EH (cell line): ENCODE measurements at places on chromosomes 1 and 21.
A peak's percentile ranks its signal among the peaks of the same experiment; 100 is the strongest.

DNA sequence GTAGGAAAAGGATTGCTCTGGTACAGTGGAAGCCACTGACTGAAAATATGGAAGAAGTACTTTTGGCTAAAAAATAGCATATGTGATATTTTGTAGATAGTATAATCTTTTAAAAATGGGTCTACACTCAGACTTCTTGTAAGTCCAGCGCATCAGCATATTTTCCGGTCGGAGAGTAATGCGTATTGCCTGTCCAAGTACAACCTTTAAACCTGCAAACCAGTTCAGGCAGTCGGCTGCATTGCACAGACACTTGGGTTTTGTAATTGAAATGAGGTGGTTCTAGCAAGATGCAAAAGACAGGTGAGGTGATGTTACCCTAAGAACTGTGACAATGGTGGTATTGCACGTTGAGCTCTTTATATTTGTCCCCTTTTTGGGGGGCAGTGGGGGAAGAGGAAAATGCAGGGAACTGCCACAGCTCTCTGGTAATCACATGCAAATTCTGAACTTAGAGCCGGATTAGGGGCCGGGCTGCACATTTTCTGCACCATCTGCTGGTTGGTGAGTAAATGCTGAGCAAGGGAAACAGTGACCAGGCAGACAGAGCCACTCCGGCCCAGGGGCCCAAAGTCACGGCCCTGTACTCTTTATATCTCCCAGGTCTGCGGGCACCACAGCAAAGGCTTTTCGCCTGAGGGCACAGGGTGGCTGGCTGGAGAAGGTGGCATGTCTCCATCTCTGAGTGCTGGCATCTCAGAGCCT, 2.3 kb downstream of the GPR137B start:
- no peak for DNase-seq

DNA sequence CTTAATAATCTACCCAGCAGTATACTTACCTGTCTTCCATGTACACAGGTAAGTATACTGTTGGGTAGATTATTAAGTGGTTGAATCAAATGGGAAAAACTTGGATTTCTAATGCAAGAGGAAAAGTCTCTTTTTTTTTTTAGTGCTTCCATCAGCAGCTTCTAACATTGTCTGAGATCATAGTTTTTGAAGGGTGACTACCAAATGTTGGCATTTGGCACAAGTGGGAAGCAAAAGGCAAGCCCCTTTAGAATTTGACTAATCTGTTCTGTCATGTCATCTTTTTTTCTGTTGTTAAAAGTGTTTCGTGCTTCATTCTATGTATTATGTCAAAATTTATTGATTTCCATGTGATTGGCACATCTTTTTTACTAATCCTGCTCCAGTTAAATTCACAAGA, 547 bp downstream of the FMO1 start:
- DNase-seq: peak; percentile 26

DNA sequence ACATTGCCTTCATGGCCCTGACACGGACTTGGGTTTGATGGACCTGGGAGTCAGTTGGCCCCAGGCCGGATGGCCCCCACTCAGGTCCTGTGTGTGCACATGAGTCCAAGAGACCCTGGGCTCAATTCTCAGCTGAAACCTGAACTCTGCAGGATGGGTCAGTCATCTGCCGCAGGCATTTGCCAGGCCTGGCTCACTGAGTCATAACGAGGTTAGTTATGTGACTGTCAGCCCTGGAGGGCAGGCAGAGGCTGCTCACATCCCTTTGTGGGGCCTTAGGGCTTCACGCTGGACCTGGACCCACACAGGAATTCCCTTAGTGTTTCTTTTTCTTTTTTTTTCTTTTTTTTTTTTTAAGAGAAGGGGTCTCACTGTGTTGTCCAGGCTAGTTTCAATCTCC, 46.5 kb downstream of the PSMG1 start:
- peak; percentile 84 for DNase-seq

- no peak for DNase-seq
Measured at GRCh38 chr21:46648539-46648938, 13.1 kb downstream of the PRMT2 start.

DNA sequence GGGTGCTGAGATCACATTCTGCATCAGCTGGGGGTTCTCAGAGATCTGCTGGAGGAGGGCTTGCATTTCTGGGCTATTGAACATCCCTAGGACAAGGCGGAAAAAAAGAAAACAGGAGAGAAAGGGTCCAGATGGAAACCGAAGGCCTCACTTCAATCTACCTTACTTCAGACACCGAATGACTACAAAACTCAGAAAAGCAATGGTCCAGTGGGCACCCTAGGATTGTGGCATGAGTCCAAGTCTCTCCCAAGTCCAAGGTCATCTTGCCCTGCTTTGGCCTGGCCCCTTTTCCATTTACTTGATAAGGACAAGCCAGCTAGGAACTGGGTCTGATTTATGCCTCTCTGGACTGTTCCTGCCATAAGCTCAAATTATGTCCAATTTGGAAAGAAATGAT, 10.8 kb downstream of the UBQLN4 start:
- DNase-seq: no peak

GRCh38 chr1:100539836-100540536, 2.0 kb downstream of the GPR88 start:
- DNase-seq: peak; percentile 25

GRCh38 chr1:156948708-156949107, 28.3 kb downstream of the LRRC71 start:
- DNase-seq: no peak

DNA sequence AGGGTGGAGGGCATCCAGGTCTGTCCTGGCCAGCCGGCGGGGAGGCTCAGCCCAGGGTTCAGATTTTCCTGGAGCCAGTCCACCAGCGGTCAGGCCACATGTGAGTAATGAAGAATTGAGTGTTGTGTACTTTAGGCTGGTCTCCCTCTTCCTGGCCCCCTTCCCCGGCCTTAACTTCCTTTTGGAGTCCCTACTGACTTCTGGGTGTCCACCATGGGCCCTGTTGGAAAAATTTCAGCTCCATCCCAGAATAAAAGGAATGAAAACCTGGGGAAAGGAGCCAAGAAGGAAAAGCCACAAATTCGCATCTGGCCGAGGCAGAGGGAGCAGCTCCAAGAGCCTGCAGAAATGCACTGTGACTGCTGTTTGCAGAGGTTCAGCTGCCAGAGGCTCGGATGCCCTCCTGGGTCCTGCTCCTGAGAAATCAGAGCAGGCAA, 35.5 kb upstream of the HHAT start:
- peak; percentile 89 for DNase-seq

DNA sequence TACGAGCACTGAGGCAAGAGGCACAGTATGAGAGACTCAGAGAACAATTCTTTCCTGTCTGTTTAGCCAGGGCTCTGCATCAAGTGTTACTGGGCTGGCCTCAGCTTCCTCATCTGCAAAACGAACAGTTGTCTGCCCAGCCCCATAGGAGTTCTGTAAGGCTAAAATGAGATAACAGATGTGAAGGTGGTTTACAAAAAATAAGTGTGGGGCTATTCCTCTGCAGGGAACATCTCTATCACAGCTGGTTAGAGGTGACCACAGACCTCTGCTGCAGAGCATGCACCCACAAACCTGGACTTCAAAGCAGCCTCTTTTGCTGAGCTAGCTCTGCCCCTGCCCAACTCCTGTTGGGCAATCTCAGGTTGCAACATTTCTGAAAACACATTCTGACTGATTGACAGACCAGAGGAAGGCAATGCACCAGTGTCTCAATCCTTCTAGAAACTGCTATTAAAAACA, 10.5 kb upstream of the OLIG1 start:
- no peak for DNase-seq

DNA sequence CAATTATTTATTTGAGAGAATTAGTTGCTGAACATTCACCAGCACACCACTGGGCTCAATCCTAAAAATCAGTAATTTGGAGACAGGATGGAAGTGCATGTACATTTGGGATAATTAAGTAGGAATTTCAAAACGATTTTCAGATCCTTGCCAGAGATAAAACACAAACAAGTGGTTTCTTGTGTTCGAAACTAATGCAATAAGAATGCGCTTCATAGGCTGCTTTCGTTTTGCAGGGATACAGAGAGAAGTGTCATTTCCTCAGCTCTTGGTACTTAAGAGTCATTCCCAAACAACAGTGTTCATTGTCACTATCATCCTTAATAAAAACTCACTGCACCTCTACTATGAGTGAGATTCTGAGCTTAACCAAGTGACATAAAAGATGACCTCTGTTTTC, 20.6 kb upstream of the USP24 start:
- DNase-seq: peak; percentile 91

DNA sequence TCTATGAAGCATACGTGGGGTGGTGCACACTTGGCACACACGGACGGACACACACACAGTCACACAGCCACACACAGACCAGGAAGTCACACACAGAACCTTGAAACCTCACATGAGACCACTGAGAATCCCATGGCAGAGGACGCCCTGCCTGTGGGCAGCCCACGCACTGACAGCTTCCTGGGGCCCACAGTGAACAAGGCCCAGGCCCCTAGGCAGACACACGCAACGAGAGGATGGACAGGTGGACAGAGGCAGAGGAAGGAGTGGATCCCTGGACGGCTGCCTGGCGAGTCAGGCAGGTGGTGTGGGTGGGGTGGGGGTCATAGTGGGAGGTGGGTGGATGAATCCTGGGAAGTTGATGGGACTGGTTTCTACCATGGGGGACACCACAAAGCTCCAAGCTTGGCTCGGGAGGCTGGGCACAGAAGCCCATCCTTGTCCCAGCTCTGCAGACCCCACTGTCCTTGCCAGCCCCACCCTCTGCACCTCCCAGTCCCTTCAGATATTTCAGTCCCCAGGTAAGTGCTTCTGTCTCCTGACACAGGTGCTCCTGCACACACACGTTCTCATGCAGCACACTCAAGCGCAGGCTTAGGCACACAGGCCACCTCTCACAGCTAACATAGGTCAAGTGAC, 49.1 kb downstream of the WNT9A start:
- no peak for DNase-seq

- DNase-seq: no peak
Measured at GRCh38 chr21:42223826-42224575, 5.1 kb downstream of the ABCG1 start.

DNA sequence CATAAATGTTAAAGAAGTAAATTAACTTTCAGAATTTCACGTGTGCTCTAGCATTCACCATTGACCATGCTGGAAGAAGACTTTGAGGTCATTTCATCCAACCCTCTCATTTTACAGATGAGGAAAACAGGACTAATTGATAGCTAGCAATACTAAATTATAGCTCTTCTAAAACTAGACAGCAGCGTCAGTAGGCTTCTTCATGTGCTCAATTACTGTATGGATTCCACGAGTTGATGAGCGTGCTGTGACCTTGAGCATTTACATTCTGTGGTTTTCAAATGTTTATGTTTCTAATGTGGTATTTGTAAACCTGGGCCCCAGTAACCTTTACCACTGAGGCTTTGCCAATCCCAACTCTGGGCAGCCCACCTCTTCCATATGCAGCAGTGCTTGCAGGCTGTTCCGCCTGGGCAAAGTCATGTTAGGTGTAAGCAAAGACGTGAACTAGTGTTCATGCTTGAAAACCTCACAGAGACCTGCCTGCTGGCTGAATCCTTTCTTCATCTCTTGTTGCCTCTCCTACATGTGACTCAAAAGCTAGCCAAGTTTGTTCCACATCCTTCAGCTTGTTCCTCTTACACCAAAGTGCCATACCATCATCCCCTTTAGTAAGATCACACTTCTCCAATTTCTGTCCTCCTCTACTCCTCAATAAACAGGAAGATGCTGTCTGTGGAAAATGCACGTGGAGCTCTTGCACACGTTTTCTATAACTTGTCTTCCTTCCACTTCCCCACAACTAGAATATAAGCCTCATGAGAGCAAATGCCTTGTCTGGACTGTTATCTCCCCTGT, 17.2 kb downstream of the KCNJ15 start:
- no peak for DNase-seq

DNA sequence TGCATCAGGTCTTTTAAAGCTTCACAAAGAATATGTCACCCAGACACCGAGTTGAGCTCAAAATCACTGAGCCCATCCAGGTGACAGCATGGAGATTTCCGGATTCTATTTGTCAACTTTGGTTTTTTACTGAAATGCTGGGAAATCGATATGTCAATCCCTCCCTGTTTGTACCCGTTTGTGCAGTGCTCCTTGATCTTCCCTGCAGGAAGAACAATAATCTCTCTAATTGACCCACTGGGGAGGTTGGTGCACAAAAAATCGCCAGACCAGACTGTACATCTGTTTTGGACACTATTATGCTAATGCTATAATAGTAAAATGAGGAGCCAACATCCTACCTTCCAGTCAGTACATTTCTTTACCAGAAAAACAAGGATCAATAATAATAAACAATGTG, 1.8 kb downstream of the BARHL2 start:
- no peak for DNase-seq

DNA sequence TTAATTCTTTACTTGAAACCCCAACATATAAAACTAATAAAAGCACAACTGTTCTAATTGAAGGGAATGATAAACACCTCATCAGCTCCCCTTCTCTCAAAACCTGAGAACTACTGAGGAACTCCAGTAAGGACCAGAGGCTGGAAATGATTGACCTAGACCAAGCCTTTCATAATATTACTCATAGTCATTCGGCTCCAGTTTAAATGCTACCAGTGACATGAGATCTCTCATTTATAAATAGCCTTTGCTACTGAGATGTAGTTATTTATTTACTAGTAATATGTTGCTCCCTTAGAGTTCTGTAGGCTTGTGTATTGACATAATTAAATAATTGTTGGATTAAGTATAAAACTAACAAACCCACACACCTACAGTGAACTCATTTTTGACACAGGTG, 209.8 kb upstream of the PRMT6 start:
- no peak for DNase-seq

DNA sequence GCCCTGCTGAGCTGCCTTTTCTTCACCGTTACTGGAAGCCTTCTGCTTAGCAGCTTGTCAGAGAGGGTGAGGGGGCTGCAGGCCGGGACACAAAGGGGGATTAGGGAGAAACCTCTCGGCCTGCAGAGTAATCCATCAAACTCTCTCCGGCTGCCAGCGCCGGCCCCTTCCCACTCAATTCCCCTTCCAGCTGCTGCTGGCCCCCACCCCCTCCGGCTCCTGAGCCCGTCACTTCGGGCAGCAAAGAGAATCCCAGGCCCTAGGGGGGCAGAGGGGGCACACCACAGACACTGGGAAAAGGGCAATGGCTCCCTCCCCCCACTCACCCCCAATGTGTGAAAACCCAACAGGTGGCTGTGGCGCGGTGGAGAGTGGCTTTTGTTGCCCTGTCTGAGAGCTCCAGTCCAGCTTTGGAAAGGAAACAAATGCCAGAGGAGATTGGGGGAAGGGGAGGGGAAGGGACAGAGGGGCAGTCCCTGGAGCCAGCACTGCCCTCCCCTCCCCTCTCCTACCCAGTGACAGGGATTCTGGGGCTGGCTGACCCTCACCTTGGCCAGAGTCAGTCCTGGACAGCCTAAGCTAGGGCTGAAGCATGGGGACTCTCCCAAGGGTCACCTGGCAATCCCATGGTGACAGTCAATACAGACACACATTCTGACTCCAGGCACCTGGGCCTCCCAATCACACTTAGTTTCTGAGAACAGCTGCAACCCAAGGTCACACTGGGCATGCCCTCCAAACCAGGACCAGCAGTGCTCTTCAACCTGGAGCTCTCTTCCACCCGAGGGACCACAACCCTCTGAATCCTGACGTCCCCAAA, 9.5 kb downstream of the SLC45A3 start:
- DNase-seq: no peak

DNA sequence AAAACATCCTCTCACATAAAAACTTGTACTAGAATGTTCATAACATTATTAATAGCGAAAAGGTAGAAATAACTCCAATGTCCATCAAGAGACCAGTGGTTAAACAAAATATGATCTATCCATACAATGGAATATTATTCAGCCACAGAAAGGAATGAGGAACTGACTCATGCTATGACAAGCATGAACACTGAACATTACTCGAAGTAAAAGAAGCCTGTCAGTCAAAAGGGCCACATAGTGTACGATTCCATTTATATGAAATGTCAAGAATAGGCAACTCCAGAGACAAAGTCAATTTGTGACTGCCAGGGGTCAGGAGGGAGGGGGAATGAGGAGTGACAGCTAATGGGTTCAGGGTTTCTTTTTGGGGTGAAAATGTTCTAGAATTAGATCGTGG, 2.3 kb downstream of the VPS26C start:
- DNase-seq: peak; percentile 25
